Stimulated activated CD4-positive, alpha-beta T cell treated with anti-CD3 and anti-CD28 coated beads, Interleukin-12 subunit alpha, Interleukin-12 subunit beta, amount 100 ng/mL, for 4 hours (primary cell): ENCODE measurements at places on chromosomes 3 and 15.

GRCh38 chr3:127886231-127886955 lies 28.6 kb upstream of the KBTBD12 start:
- no peak for DNase-seq

DNA sequence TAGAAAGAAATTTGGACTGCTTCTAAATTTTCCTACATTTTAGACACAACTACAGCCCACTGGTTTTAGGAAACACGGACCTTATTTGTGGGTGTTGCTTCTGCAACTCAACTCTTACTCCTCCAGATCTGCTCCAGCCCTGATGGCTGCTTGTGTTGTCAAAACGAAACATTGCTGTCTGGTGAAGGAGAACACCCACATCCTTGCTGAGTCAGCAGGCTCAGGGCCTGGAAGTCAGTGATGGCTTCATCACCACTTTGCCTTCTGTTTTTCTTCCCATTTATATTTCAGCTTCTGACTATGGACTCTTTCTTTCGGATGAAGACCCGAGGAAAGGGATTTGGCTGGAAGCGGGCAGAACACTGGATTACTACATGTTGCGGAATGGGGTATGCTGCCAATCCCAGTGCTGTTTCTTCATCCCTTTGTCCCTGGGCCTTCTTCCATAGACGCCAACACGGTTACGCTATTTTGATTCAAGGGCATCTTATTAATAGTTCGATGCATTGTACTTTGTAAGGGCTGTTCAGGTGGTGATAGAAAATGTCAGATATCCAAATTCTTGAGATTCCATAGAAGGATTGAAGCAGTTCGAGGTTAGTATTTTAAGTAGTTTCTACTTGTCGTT lies 392.6 kb upstream of the TPM1 start:
- DNase-seq, result peak; percentile 2

DNA sequence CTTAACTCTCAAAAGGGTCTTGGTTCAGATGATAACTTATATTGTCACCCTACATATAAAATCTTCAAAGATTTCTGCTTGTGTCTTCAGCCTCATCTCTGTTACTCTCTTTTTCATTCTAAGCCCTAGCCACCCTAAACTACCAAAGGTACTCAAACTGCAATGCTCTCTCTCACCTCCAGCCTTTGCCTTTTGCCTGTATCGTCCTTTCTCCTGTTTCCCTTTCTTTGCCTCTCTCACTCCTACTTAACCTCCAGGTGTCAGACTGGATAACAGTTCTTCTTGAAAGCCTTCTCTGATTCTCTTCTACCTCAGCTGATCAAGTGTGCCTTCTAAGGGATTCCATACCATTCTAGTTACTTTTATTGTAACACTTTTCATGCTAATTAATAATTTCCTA lies 149.8 kb downstream of the SERPINI1 start:
- DNase-seq, result no peak

DNA sequence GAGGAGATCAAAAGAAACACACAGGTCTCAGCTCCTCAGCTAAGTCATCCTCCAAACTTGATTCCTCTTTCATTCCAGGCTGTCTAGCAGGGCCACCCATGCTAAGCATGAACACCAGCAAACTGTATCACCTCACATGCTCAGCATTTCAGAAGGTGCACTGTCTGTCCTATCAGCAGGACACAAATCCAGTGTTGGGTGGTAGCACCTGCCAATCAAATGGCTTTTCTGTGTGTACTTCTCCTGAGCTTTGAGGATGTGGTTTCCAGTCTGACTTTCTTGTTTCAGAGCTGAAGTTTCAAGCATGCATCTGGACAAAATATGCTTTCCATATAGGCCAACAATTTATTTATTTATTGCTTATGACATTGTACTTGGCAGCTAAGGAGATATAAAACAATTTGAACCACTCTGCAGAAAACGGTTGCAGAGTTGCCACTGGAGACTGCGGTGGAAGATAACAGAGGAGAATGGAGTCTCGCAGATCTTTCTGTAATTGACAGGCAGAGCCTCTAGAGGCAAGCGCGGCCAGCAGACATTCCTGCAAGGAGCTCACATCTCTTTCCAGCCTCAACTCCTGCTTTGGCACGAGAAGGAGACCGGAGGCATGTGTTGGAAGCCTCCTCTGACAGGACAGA lies 167.1 kb upstream of the WNT5A start:
- no peak for DNase-seq

DNA sequence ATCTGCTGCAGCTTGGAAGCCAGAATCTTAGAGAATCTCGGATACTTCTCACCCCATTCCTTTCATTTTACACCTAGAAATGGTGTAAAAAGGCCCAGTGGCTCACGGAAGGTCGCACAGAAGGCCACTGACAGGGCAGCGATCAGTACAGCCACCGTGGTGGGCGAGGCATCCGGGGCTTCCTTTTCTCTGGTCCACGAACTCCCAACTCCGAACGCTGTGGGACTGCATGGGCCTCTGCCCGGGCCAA lies 36.3 kb upstream of the POLG start:
- no peak for DNase-seq

- no peak for DNase-seq
Measured at GRCh38 chr15:57133127-57133968, 214.9 kb downstream of the TCF12 start.

- DNase-seq, result no peak
Measured at GRCh38 chr15:33243869-33244268, 49.4 kb upstream of the FMN1 start.

DNA sequence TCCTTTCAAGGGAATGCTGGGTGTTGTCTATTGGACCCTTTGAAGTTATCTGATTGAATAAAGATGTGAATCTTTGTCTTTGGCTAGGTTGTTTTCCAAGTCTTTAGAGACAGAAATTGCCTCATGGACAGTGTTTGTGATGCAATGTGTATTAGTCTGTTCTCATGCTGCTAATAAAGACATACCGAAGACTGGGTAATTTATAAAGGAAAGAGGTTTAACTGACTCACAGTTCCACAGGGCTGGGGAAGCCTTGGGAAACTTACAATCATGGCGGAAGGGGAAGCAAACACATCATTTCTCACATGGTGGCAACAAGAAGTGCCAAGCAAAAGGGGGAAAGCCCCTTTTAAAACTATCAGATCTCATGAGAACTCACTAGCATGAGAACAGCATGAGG lies 88.8 kb upstream of the PLXND1 start:
- no peak for DNase-seq

DNA sequence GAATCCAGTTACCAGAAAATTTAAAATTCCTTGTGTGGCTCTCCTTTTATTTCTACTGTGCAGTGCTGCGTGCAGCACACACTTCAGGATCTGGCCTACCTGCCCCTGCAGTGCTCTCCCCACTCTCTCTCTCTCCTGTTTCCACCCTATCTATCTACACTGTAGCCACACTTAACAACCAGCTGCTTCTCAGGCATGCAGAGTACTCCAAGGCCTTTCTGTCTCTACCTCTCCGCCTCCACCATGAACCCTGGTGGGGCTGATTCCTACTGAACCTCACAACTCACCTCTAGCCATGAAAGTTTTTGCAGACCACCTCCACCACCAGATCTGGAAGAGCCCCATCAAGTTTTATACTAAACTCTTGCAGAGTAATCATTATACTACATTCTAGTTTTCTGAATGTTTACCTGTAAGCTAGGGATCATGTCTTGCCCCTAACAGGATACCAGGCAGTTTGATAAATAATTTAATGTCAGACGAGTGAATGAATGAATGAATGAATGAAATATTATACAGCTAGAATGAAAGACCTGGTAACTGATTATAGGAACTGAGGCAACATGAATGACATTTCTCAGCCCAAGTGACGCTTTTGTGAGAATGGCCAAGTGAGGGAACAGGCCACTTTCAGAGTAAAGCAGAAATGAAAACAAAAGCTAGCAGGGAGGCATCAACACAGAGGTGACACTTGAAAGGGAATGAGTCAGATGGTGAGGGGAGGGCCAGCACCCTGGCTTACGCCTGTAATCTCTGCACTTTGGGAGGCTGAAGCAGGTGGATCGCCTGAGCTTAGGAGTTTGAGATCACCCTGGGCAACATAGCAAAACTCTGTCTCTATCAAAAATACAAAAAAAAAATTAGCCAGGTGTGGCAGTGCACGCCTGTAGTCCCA lies 363.5 kb downstream of the FOXP1 start:
- peak; percentile 39 for DNase-seq

DNA sequence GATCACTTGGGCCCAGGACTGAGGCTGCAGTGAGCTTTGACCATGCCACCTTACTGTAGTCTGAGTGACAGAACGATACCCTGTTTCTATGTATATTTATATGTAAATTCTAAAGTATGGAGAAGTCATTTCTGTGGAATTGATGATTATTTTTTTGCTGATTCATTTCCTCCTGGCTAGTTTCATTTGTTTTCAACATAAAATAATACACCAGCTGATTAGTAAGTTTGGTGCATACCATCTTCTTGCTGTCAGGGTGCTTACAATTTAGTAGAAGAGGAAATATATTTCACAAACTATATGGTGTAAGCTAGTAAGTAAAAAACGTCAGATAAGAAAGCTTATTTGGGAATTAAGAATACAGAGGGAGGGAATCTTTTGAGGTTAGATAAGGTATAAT lies 36.0 kb downstream of the SLC25A26 start:
- no peak for DNase-seq

DNA sequence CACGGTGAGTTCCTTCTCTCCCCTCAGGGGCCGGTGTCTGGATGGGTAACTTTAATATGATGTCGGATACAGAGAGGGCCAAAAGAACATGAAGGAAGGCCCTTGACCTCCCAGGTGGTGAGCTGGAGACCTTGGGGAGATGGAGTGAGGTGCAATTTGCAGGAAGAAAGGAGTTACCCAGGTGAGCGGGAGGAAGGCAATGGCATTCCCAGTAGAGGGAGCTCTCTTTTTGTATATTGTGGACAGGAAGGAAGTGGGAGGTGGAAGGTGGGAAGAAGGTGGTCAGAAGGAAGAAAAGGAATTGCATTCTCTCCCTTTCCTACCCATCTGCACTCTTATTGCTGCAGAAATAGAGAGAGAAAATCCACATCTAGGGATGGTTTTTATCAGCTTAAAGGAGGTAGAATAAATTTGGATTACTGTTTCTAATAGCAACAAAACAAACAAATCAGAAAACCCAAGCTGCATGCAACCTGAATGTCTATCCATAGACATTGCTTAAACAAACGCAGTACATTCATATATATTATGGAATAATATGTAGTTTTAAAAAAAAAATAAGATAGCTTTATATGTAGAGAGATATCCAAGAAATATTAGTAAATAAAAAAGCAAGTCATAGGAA lies 169.0 kb upstream of the TSC22D2 start:
- no peak for DNase-seq

DNA sequence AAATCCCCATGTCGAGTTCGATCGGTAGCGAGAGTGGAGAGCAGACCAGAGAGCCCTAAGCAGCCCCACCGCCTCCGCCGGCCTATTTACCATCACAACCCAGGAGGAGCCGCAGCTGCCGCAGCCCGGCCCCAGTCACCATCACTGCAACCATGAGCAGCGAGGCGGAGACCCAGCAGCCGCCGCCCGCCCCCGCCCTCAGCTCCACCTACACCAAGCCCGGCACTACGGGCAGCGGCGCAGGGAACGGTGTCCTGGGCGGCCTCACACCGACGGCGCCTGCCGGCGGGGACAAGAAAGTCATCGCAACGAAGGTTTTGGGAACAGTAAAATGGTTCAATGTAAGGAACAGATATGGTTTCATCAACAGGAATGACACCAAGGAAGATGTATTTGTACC lies 89.5 kb upstream of the TPM1 start:
- no peak for DNase-seq

- no peak for DNase-seq
Measured at GRCh38 chr3:195372220-195372619, 70.6 kb downstream of the ACAP2 start.

GRCh38 chr3:57074135-57074534 lies 13.7 kb downstream of the SPATA12 start:
- DNase-seq, result no peak

GRCh38 chr3:160224811-160225175 lies 429 bp upstream of the C3orf80 start:
- DNase-seq, result no peak

DNA sequence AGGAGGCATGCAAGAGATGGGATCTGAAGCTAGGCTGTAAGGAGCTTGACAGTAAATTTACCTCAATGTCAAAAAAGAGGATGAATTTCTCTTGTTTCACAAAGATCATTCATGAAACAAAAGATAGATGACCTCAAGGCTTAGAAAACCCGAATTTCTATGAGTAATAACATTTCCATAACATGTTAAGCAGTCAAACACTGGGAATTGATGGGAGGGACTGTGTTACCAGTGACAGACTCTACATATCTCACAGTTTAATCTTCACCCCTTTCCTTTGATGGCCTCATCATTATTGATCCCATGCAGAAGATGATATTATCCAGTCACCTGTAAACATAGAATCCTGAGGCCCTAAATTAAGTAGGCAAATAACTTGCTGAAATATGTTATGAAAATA lies 53.5 kb upstream of the VGLL3 start:
- no peak for DNase-seq
